Left lobe of liver (tissue), 2 donors: ENCODE measurements at places on chromosomes 2 and 18. TPM values are rescaled to one million over a fixed set of nuclear protein-coding genes. Genes with fewer than 3 reads are reported as not detected.
A peak's percentile ranks its signal among the peaks of the same experiment; 100 is the strongest.

GRCh38 chr2:141522702-141523101 lies 608.1 kb downstream of the LRP1B start:
- no peak for DNase-seq

Gene TUBA3E
- total RNA-seq = not detected

Gene SRD5A2
- 7.6 TPM for total RNA-seq

DNA sequence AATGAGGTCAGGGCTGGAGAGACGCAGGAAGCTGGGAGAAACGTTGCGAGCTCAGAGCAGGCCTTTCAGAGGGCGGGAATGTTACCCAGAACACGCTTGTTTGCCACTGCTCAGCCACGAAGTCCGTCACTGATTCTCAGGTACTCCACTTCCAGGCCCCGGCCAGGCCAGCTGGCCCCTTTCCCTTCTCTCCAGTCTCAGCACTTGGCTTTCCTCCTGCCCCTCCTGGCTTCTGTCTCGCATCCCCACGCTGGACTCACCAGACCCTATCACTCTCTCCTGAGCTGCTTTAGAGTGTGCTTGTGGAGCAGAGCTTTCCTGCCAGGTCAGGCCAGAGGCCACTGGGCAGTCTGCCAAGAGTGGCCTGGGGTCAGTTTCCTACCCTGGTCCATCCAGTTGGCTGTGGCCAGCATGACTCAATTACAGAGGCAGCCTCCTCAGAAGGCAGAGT lies 151.4 kb downstream of the TWIST2 start:
- DNase-seq = peak; percentile 57

DNA sequence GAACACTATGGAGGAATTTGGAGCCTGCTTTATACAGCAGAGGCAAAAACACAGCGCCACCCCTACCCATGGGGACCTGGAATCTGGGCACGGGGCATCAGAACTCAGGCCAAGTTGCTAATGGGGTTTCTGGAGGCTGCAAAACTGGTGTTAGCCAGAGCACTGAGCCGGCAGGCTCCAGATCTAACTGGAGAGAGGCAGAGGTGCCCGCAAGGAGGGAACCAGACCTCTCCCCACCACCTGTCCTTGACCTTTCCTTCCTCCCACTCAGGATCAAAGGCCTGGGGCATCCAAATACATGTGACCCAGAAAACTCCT lies 126.6 kb downstream of the TNS1 start:
- no peak for DNase-seq

Gene CPLX4
- total RNA-seq = not detected

- no peak for DNase-seq
These were observed 406.1 kb downstream of the SLC4A3 start for GRCh38 chr2:220033546-220033945.

Gene SLC9A4
- not detected for total RNA-seq

GRCh38 chr2:224520064-224520463 lies 65.1 kb downstream of the CUL3 start:
- DNase-seq = no peak

- no peak for DNase-seq
These were observed 1371.5 kb upstream of the TMEFF2 start for GRCh38 chr2:193566276-193566675.

DNA sequence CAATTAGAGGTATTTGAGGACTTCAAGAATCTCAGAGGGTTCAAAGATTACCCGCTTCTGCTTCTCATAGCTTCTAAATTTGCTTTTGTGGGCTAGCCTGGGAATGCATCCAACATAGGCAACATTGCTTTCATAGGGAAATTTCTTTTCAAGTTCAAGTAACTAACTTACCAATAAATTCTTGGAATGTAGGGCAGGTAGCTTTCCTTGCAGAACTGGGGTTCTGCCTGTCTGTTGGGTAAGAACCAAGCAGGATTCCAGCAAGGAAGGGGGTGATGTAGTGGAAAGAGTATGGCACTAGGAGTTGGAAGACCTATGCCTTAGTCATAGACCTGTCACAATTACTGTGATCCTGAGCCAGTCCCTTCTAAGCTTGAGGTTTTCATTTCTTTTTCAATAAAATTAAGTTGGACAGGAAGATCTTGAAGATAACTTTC lies 164.1 kb downstream of the FHOD3 start:
- DNase-seq = no peak

Gene STK17B
- 1.5 TPM for total RNA-seq

- no peak for DNase-seq
These were observed 384.7 kb upstream of the RAB12 start for GRCh38 chr18:8224576-8224975.

GRCh38 chr18:55272510-55273243 lies 313.4 kb upstream of the CCDC68 start:
- no peak for DNase-seq

Gene AQP12B
- not detected for total RNA-seq

- no peak for DNase-seq
These were observed 746.1 kb downstream of the LRP1B start for GRCh38 chr2:141384676-141385075.

Gene TRABD2A
- total RNA-seq = 0.68 TPM

DNA sequence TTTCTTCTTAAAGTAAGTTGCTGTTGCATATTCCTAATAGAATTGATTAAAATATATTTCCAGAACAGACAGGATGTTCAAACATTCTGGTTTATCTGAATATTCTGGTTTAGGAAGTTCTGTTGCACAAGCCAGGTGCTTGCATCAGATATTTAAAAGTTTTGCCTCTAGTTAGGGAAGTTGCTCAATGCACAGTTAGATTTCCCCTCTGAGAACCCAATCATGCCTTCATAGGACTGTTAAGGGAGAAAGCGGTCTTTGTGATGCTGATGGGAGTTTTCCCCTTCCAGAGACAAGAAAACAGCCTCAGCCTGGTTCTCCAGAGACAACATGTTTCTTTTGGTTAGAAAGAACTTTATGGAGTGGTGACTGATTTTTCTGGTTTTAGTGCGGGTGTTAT lies 65.6 kb upstream of the REV1 start:
- DNase-seq = no peak

GRCh38 chr2:231780909-231781797 lies at the start of gene PDE6D:
TSS of gene PDE6D (minus strand) at chr2:231781282. CDS start at chr2:231781114, 168 bp downstream.
- DNase-seq = peak; percentile 99

DNA sequence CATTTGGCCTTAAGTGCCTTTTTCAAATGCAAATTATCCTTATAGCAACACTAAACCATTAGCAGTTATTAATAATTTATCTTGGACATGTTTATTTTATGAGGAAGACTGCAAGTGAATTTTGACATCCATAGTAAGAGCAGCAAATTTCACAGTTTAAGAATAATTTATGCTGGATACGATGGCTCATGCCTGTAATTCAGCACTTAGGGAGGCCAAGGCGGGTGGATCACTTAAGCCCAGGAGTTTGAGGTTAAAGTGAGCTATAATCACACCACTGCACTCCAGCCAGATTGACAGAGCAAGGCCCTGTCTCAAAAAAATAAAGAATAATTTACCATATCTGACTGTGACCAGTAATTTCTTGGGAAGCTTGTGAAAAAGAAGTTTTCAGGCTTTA lies 286.2 kb downstream of the TMX3 start:
- DNase-seq = no peak

Gene PLB1
- total RNA-seq = 0.45 TPM

Gene DPP10
- 0.33 TPM for total RNA-seq

Gene SH3RF3
- 1.1 TPM for total RNA-seq

DNA sequence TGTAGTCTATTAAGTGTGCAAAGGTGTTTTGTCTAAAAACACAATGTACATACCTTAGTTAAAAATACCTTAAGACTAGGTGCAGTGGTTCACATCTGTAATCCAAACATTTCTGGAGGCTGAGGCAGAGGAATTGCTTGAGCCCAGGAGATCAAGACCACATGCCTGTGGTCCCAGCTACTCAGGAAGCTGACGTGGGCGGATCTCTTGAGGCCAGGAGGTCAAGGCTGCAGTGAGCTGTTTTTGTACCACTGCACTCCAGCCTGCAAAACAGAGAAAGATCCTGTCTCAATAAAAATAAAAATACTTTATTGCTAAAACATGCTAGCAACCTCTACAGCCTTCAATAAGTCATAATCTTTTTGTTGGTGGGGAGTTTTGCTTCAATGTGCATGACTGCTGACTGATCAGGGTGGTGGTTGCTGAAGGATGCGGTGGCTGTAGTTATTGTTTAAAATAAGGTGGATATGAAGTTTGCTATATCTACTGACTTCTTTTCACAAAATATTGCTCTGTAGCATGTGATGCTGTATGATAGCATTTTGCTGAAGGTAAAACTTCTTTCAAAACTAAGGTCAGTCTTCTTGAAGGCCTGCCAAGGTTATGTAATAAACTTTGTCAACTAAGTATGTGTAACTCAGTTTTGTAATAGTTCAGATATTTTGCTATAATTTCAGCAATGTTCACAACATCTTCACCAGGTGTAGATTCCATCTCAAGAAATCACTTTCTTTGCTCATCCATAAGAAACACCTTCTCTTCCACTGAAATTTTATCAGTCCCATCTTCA lies 1238.0 kb upstream of the NRXN1 start:
- no peak for DNase-seq

Gene SAG
- total RNA-seq = not detected

- no peak for DNase-seq
These were observed 126.1 kb upstream of the FAM117B start for GRCh38 chr2:202508686-202509085.

Gene MGAT5
- 7.5 TPM for total RNA-seq

GRCh38 chr18:33097126-33097525 lies 324.3 kb upstream of the KLHL14 start:
- no peak for DNase-seq

Gene PSD4
- total RNA-seq = 60.3 TPM

Gene GALR1
- total RNA-seq = not detected
